ENCODE measurements at places on chromosomes 11 and 22.

DNA sequence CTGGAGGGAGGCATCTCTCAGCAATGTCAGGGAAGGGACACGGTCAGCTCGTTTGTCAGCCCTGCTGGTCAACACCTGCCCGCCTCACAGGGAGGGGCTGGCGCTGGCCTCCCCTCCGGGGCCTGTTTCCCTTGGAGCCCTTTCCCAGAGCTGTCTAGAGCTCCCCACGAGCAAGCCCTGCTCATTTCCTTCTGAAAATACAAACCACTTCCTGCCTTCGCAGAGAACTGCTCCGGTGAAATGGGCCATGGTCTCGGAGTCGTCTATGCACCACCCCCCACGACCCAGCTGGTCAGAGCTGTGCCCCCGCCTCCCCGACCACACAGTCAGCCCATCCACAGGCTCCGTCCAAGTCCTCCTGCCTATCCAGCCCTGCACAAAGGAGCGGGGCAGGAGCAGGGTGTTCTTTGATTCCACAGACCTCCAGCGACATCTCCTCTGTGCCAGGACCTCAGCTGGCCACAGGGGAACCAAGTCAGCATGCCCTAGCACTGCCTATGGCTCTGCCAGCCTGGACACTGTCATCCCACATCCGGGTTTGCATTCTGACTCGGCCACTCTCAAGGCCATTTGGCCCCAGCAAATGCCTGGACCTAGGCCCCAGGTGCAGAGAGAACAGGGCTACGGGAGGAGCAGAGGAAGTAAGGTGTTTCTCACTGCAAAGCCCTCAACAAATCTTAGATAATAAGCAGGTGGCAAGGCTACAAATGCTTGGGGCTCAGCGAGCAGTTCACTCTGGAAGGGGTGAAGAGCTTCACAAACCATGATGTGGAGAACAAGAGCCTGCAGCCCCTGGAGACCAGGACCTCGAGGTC, 82.1 kb upstream of the WNT11 start:
- no peak for DNase-seq

GRCh38 chr11:41190437-41191082, 268.9 kb downstream of the LRRC4C start:
- DNase-seq, result no peak

GRCh38 chr11:112540261-112540660, 279.6 kb upstream of the PLET1 start:
- DNase-seq, result no peak

- no peak for DNase-seq
Measured at GRCh38 chr11:19975414-19975990, 184.8 kb downstream of the DBX1 start.

DNA sequence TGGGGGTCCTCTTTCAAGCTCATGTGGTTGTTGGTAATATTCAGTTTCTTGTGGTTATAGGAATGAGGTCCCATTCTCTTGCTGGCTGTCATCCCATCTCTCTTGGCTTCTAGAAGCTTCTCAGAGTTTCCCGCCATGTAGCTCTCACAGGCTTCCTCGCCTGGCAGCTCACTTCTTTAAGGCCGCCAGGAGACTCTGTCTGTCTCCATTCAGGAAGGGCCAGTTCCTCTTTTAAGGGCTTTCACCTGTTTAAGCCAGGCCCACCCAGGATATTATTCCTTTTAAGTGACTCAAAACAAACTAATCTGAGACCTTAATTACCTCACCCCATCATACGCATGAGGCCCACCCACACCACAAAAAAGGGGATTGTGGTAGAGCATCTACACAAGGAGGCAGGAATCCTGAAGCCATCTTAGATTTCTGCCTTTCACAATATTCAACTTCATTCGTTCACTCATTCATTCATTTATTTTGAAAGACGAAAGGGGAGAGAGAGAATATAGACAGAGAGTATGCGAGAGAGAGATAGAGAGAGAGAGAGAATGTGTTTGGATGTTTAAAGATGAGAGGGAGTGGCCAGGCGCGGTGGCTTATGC, 42.3 kb upstream of the NECTIN1 start:
- no peak for DNase-seq

GRCh38 chr11:134060316-134060715, 8.6 kb upstream of the JAM3 start:
- no peak for DNase-seq

- no peak for DNase-seq
Measured at GRCh38 chr11:27740362-27741013, 40.2 kb upstream of the BDNF start.

DNA sequence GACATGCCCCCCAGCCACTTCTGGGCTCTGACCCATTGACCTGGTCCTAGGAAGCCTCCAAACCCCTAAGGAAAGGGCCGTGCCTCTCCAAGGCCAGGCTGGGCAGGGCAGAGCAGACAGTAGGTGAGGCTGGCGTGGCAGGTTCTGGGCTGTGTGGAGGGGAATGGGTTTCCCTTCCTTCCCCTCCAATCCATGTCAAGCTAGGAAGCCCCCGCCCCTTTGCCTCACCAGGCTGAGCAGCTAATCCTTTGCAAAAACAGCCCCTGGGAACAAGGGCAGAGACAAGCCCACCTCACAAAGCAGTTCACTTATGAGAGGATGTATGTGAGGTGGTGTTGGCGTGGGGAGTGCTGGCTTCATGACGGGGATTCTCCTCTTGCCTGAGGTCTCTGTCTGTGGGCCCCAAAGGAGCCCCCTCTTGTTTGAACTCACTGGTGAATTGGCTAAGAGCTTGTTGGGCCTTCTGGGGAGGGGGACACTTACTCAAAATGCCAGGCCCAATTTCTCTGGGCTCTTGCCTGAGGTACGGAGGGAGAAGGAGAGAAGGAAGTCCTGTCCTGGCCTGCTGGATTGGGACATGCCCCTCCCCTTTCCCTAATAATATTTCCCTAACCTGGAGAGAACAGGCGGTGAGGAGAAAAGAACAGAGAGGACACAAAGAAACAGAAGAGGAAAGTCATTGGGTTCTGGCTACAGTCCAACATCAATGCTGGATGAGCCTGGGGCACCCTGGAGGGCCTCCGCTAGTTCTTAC, 1.6 kb upstream of the TRIM29 start:
- DNase-seq, result no peak

GRCh38 chr22:31248965-31249958, 37.2 kb downstream of the LIMK2 start:
- DNase-seq, result peak; percentile 68
